NCI-H1105 treated with DMSO at 0.1 percent for 48 hours (cell line): ENCODE measurements at places on chromosomes 12 and 14.

DNA sequence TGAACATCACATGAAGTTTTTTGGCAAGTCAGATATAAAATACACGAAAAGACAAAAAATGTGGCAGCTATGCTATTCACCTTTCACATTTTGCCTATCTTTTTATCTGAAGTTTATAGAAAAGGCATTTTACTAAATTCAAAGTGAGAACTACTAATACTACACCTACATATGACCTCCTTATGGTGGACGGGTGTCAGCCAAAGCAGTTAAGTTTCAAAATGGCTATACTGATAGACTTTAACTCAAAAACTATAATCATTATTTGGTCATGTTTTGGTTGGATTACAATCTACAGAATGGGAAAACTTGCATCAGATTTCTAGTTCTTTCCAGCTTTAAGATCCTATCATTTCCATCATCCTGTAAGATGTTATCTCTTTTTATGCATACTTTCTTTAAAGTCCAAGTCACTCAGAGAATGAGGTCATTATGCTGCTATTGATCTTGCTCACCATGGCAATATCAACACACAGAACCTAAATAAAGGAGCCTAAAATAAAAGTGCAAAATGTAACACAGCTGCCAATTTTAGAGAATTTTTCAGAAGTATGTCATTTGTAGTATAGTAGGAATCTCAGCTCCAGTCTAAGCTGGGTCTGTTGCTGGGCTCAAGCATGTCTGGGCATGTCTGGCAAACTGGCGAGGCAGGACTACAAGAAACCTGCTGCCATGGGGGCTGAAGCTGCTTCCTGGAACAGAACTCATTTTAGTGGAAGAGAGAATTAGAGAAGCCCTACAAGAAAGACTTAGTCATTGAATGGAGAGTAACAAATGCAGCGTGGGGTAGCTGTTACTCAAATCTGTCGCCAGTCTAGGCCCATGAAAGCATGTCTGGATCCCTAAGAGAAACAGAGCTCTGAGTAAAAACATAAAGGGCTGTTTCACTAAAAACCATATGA, 7.6 kb upstream of the AEBP2 start:
- DNase-seq: peak; percentile 39

GRCh38 chr12:113276946-113277500, 55.8 kb downstream of the TPCN1 start:
- DNase-seq: no peak

DNA sequence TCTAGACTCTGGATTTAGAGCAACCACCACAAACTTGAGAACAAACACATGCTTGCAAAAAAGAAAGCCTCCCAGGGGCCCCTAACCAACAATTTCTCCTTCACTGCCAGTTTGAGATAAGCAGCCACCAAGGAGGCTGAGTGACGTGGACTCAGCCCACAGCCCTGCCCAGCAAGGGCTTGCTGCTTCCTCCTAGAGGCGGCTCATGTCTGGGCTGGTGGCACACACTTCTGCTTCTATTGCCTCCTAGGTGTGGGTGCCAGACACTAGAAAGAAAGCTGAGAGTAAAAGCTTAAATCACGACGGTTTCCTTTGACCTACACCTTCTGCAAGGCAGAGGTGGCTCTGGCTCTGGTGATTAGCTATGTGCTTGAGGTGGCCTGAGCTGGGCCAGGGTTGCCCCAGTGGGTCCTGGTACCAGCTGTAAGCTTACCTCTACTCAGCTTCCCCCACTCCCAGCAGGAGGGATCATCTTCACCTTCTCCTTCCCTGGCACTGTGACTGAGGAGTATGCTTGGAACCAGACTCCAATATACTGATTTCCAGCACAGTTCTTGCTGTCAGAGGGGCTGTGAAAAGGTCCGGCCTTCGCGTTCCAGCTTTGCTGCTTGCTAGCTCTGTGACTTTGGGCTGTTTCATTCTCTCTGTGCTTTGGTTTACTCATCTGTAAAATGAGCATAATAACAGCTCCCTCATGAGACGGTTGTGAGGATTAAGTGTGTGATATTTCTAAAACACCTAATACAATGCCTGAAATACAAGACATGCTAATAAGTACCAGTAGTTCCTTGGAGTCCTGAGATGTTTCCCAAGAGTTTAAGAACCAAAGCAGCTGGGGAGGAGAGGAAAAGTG, 89.7 kb upstream of the PARP11 start:
- no peak for DNase-seq

- no peak for DNase-seq
Measured at GRCh38 chr12:3152892-3153291, 75.7 kb downstream of the TSPAN9 start.

GRCh38 chr14:60485057-60485597, 736 bp downstream of the C14orf39 start:
- DNase-seq: no peak

- no peak for DNase-seq
Measured at GRCh38 chr12:15000575-15000974, 27.7 kb downstream of the PDE6H start.

- no peak for DNase-seq
Measured at GRCh38 chr14:51527073-51527472, 124.6 kb upstream of the FRMD6 start.

- DNase-seq: peak; percentile 26
Measured at GRCh38 chr12:57899010-57899662, 42.2 kb upstream of the ATP23 start.
